Stimulated activated CD4-positive, alpha-beta T cell treated with anti-CD3 and anti-CD28 coated beads, Interleukin-12 subunit alpha, Interleukin-12 subunit beta, amount 100 ng/mL, for 48 hours (primary cell): ENCODE measurements at places on chromosomes 1 and 21.

DNA sequence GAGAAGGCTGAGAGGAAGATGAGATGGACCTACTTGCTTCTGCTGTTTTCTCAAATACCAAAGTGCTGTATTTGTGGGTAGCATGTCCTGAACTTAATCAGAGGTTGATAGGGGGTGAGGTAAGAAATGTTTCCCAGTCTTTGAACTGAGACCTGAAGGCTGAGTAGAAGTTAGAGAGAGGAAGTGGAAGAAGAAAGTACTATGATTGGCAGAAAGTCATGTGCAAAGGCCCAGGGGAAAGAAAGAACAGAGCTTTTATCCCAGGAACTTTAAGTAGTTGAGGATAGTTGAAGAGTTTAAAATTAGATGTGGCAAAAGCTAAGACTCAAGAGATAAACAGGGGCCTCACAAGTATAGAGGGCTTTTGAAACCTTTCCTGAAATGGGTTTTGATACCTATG, 15.5 kb upstream of the LIN9 start:
- DNase-seq, result no peak

DNA sequence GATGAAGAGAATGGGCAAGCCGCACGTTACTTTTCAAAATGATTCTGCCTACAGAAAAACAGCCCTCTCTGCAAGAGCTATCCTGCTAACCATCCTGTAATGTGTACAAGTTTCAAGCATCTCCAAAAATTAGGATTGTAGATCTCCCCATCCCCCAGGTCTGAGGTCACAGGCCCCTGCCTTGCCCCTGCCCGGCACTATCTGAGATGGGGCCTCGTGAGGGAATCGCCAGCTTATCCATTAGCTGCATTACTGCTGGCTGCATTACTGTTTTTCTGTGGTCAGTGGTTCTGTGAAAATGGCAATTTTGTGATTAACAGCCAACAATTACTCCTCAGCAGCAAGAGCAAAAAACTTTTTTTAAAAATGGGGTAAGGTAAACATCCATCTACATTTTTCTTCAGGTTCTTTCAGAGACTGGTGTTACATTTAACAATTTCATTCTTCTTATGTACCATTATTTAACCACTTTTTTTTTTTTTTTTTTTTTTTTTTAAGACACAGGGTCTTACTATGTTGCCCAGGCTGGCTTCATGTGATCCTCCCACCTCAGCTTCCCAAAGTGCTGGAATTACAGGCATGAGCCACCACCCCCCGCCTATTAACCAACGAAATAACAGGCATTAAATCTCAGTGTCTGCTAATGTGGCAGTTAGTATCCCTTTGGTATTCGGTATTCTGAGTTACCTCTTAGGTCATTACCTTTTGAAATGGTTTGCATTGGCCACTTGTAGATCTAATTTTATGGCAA, 83.8 kb downstream of the MRPL37 start:
- no peak for DNase-seq

GRCh38 chr1:161484613-161485012, 20.6 kb upstream of the FCGR2A start:
- no peak for DNase-seq

GRCh38 chr1:198635964-198636363, 2.9 kb upstream of the PTPRC start:
- DNase-seq, result no peak

GRCh38 chr1:103937763-103938357, 188.2 kb downstream of the AMY1C start:
- no peak for DNase-seq

GRCh38 chr21:38769191-38769780, 36.4 kb upstream of the ETS2 start:
- DNase-seq, result no peak

DNA sequence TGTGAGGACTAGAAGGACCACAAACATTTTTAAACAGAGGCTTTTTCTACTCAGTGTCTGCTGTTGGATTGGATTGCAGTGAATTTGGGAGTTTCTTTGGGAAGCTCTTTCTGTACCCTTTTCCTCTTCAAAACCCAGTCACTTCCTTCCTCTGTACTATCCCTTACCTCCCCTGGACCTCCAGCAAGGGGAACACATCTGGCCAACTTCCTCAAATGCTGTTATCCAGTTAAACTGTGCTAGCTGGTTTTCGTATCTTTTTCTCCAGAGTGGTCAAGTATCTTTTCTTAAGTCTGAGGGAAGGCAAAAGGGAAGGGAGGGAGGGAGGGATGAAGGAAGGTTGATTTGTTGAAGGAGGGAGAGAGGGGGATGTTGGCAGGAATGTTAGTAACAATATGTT, 99.2 kb upstream of the TNR start:
- DNase-seq, result no peak

GRCh38 chr21:44370027-44370735, 16.8 kb downstream of the TRPM2 start:
- no peak for DNase-seq

DNA sequence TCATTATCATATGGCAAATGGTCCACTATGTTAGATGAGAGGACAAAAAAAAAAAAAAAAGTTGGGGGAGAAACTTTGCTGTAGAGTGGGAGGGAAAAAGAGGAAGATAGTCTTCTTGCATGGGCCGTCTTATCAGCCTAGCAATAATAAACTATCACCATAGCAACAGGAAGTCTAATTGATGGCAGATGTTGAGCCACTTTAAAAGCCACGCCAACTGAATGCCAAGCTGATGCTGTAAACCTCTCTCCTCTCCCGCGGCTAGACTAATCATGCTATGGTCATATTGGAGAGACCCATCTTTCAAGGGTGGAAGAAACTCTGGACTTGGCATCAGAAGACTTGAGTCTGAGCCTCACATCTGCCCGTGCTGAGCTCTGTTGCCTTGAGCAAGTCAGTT, 122.2 kb upstream of the HOOK1 start:
- no peak for DNase-seq

DNA sequence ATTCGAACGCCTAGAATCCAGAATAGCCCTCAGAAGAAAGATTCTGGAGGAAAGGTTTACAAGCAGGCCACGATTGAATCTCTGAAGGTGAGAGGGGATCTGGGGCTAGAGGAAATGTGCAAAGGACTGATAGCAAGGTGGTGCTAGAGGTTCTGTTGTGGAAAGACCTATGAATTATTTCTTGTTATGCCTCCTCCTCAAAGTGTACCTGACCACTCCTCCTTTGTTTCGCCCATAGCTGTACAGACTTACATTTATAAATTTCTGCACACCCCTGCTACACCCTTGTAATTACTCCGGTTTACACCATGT, 986 bp downstream of the TCEANC2 start:
- no peak for DNase-seq

DNA sequence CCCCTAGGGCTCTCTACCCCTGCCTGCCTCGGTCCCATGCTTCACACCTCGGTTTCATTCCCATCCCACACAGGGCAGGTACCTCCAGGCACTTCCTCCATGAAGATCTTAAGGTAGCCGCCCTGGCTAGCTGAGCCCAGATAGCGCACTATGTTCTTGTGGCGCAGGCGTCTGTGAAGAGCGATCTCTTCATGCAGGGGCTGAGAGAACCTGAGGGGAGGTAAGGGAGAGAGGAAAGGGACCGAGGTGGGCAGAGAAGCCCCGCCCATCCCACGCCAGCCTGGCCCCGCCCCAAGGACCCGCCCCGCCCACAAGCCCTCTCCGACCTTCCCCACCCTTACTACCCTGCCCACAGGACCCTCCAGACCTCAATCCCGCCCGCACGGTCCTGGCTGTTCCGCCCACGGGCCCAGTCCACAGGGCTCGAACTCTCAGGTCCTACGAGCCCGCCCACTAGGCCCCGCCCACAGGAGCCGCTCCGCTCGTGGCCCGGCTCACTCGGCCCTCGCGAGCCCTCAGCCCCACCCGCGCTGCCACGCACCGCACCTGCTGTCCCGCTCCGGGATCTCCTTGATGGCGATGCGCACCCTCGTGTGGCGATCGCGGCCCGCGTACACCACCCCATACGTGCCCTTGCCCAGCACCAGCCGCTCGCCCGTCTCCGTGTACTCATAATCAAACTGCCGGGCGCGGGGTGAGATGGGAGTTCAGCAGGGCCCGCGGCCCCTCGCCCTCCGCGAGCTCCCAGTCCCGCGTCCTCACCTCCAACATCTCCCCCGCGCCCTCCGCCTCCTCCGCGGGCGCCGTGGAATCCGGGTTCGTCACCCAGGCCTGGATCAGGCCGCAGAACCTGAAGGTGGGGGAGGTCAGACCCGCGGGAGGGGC, 6.4 kb downstream of the MAP3K6 start:
- DNase-seq, result no peak

GRCh38 chr1:81053826-81054225, 746.9 kb upstream of the ADGRL2 start:
- no peak for DNase-seq

DNA sequence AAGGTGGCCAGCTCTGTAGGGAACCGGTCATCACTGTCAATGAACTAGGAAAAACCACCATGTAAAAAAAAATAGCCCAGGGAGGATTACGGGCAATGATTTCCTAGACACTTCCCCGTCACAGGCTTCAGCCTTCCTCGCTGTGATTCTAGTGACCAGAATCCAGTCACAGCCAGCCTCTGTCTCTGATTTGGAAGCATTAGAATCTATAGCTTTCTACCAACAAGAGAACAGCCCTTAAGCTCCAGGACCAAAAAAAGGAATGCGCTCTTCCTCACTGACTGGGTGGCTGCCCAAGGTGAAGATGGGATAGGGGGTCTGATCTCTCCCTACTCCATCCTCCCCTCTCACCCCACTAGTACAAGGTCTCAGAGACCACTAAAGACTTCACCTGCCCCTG, 67.2 kb downstream of the TEX35 start:
- DNase-seq, result no peak

DNA sequence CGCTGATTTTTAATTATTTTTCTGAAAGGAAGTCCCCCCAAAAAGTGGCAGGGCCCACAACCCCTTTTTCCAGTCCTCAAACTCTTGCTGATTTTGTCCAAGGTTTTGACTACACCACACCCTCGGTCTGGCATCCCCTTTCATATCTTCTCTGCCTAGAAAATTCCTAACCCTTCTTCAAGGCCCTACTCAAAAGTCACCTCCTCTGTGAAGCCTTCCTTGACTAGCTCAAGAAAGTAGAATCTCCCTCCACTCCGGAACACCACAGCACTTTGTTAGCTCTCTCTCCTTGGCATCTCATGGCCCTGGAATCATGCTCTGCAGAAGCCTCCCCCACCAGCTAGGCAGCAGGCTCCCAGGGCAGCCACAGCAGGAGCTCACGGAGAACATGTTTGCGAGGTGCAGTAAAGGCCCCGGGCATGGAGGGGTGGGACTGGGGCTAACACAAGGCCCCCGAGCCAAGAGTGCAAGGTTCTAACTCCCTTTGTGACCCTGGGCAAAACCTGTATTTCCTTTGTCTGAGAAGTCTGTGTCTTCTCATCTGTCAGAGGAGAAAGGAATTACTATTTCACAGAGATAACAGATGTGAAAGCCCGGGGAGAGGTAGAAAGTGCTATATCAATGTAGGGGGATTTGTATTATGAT, 17.7 kb upstream of the S100A7 start:
- DNase-seq, result no peak

GRCh38 chr1:156644640-156645039, 2.7 kb downstream of the BCAN start:
- DNase-seq, result no peak

DNA sequence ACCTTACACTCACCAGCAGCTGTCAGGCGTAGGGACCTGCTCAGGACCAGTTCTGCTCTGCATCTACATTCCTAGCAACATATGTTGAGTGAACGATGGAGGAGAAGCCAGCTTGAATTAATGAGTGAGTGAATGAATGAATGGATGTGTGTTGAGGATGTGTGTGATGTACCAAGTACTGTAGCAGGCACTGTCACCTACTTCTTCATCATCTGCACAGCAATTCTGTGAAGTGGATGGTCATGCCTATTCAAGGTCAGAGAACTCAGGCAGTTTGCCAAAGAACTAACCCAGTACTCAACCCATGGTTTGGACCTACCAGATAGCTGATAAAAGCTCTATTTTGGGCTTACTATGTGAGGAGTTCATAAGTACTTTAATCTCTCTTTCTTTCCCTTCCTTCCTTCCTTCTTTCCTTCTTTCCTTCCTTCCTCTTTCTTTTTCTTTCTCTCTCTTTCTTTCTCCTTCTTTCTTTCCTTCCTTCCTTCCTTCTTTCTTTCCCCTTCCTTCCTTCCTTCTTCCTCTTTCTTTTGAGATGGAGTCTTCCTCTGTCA, 56.9 kb downstream of the ATP1A1 start:
- DNase-seq, result no peak

DNA sequence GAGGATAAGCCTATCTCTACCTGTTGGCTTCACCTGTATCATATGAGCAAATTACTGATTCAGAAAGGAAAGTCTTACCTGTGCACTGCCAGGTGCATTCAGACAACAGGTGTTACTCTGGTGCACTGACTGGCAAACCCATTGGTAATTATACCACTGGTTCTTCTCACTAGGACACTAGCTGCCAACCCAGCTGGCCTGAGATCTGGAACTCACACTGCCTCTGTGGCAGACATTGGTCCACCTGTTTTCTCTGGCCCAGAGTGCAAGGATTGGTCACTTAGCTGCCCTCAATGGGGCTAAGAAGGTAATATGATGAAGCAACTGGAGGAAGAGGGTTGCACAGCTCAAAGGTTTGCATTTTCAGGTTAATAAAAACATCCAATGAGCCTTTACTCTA, 140.2 kb upstream of the DNAH14 start:
- DNase-seq, result no peak

DNA sequence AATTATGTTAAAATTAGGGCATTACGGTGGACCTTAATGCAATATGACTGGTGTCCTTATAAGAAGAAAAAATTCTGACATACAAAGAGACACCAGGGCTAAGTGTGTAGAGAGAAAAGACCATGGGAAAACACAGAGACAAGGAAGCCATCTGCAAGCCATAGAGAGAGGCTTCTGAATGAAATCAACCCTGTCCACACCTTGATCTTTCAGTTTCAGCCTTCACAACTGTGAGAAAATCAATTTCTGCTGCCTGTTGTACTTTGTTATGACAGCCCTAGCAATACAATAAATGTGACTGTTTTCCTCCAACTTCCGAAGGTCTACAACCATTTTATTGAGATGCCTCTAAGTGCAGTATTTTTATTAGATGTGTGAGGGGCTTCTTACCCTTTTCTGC, 1407.2 kb downstream of the MRPL39 start:
- DNase-seq, result no peak

- DNase-seq, result no peak
Observed at GRCh38 chr21:43639470-43640353, 19.6 kb downstream of the HSF2BP start.

GRCh38 chr1:88056881-88057280, 627.2 kb upstream of the PKN2 start:
- no peak for DNase-seq

- DNase-seq, result no peak
Observed at GRCh38 chr1:7430047-7430608, 341.0 kb upstream of the VAMP3 start.

DNA sequence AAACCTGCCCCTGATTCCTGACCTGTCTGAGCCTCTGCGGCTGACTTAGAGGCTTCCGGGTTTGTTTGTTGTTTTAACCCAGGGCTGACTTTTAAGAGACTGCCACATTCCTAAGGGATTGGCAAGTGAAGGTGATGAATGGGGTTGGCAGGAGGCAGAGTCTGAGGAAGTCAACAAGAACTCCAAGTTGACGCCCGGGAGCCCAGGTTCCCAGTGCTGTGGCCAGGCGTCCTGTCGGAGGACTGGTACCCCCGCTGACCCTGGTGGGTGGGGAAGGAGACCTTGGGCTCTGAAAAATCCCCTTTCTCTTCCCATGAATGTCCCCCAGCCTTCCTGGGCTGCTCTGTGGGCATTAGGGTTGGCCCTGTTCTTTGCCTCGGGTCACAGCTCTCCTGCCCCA, 19.7 kb upstream of the EPS8L3 start:
- no peak for DNase-seq
